ENCODE measurements at places on chromosomes 4 and X. TPM values are rescaled to one million over a fixed set of nuclear protein-coding genes. Genes with fewer than 3 reads are reported as not detected.

The NLRP2B gene
- total RNA-seq = not detected

DNA sequence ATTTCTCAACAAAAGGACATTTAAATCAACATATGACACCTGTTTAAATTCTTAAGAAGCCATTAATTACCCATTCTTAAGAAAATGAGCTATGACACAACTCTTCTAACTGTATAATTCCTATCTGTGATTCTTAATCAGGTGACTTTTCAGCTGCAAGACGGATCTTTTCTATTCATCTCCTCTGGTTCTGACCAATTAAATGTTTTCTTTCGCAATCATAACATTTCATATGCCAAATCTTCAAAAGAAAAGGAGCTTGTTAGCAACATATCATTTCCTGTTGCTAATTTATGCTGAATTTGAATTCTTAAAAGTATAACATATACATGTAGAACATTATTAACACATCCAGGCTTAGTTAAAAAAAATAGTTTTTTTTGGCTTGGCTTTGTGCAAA is 62.5 kb downstream of the SEL1L3 start:
- no peak for DNase-seq
- no peaks in the 10 kb centered on the region for H3K4me1 ChIP-seq
- H3K4me3 ChIP-seq = no peak overlapping the region
- no peaks in the 10 kb centered on the region for H3K27me3 ChIP-seq
- H3K27ac ChIP-seq = no peak overlapping the region

GRCh38 chr4:55466001-55466400 is 70.2 kb downstream of the TMEM165 start:
- H3K36me3 ChIP-seq = peaks cover 68% of the 10 kb centered on the region
- no peak overlapping the region for H3K27ac ChIP-seq
- no peaks in the 10 kb centered on the region for H3K27me3 ChIP-seq
- no peak for DNase-seq
- no peaks in the 10 kb centered on the region for H3K4me1 ChIP-seq

The TNMD gene
- total RNA-seq = not detected

- no peak overlapping the region for H3K4me3 ChIP-seq
- no peaks in the 10 kb centered on the region for H3K27me3 ChIP-seq
- no peak overlapping the region for H3K27ac ChIP-seq
- no peaks in the 10 kb centered on the region for H3K4me1 ChIP-seq
These were observed 23.1 kb upstream of the TMEM150C start for GRCh38 chr4:82584931-82585330.

The XK gene
- total RNA-seq = 32.1 TPM

GRCh38 chrX:38694394-38694793 is 106.9 kb upstream of the MID1IP1 start:
- no peak for DNase-seq
- H3K27me3 ChIP-seq = no peaks in the 10 kb centered on the region
- no peak overlapping the region for H3K4me3 ChIP-seq

All from stomach (tissue), 19 donors.